ENCODE measurements at places on chromosomes 1 and 21.

DNA sequence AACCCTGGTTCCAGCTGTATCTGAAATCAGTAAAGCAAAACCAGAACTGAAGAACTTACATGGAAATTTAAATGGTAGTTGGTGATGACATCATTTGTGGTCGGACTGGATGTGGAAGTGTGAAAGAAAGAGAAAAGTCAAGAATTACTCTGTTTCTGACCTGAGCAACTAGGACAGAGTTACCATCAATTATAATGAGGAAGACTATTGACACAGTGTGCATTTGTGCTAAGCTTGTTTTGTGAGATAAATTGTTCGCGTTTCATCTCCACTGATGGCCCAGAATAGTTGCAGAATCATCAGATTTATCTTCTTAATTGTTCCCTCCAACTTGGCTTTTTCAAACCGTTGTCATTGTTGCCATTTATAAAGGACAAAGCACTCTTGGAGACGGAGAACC lies 410.6 kb upstream of the DEPDC1 start:
- DNase-seq: no peak

DNA sequence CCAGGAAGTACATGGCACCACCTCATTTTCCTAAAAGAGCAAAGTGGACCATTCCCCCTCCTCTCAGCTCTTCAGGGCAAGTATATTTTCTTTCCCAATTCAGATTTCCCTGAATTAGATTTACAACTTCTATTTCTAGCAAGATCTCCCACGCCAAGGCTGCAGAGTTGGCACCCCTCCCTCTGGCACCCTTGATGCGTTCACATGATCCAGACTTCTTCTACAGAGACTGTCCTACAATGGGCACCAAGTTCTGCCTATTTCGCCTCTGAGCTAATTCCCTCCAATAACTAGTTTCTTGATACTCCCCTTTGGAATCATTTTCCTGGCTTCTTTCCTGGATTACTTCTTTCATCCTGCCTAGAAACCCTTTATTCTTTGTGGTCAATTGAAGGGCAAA lies 122.0 kb downstream of the CDC7 start:
- DNase-seq: no peak

GRCh38 chr1:10319750-10320149 lies 79.1 kb upstream of the PGD start:
- DNase-seq: no peak

- no peak for DNase-seq
Measured at GRCh38 chr1:184037849-184038591, 492 bp upstream of the COLGALT2 start.

GRCh38 chr1:223514644-223515043 lies 121.4 kb downstream of the CCDC185 start:
- DNase-seq: no peak

GRCh38 chr1:22239378-22239777 lies 96.5 kb upstream of the WNT4 start:
- DNase-seq: no peak

- no peak for DNase-seq
Measured at GRCh38 chr1:227816750-227817446, 1.4 kb downstream of the PRSS38 start.

DNA sequence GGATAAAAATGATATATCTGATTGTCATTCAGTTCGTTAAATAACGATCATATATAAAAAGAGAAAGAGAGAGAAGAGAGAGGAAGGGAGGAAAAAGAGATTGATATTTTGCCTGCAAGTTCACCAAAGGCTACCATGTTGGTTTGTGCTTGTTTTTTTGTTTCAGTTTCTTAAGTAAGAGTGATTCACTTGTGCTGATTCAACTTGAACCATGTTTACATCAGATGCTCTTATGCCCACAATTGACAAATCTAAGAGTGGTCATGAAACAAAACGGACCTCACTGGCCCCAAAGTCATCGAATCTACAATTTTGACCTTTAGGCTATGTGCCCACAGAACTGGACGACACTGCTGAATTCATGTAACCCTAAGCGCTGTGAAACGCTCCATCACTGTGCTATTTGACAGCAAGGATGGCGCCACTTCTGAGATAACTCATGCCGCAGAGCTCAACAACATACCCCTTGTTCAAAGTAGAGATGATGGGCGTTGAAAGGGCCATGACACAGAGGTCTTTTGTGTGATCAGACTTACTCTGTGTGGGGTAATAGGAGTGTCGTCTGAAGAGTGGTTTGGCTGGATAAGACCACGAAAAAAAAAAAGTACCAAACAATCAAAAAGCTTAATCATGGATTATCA lies 481.4 kb downstream of the SETD4 start:
- no peak for DNase-seq

- no peak for DNase-seq
Measured at GRCh38 chr1:243559575-243560162, 290.4 kb downstream of the AKT3 start.

DNA sequence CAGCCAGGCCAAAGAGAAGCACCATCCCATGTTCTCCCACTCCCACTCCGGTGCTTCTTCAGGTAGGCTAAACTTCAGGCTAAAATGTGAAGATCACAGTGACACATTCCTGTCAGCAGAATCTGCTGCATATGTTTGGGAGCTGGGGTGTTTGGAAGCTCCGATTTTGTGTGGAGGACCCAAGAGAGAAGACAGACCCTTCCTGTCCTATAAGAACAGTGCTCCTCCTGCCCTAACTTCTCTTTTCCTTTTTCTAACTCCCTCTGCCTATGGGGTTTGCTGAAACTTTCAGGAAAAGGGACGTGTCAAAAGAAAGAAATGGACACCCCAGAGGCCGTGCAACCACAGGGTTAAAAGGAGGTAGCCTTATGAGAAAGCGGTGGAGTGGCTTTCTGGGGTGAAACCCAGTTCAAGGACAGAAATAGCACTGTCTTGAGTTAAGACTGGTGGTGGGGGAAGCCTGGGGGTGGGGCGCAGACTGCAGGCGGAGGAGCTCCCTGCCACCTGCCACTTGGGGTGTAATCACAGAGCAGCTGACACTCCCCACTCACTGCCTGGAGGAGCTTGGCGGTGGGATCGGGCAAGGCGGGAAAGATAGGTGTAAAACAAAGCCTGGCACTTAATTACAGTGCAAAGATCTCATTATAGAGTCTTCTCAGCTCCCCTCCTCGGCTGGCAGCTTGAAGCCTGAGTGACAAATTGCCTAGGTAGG lies 645 bp upstream of the TLR5 start:
- DNase-seq: no peak

- no peak for DNase-seq
Measured at GRCh38 chr1:198662821-198663220, 24.0 kb downstream of the PTPRC start.

DNA sequence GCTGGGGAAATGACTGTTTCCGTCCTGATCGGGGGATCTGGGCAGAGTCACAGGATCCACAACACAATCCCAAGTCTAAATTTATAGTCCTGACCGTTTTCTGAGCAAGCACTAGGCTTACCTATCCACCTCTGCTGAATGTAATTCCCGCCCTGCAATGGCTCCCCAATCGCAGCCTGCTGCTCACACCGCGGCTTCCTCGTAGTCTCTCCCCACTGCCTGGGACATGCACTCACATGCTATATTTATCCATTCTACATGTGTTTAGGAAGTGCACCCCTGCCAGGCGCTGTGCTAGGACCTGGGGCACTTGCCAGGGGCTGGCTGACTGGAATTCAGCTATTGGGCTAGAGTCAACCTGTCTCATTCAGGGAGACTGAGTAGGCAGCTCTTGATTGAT lies 246.6 kb upstream of the CSF3R start:
- DNase-seq: no peak

DNA sequence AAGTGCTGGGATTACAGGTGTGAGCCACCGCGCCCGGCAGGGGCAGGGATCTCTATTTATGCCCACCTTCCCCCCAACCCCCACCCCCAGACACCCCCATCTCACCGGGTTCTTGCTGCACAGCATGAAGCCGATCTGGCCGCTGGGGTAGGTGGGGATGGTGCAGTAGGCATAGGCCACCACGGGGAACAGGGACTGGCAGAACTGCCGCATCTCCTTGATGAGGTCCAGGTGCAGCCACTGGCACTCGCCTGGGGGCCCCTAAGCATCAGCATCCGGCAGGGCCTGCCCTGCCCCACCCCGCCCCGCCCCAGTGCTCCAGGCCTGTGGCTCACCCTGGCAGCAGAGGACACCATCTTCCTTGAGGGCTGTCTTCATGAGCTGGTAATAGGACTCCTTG lies 4.1 kb downstream of the SRM start:
- no peak for DNase-seq

GRCh38 chr1:165189011-165189410 lies 167.5 kb downstream of the LMX1A start:
- no peak for DNase-seq

GRCh38 chr1:34165422-34165921 lies 442 bp upstream of the CSMD2 start:
- DNase-seq: no peak

DNA sequence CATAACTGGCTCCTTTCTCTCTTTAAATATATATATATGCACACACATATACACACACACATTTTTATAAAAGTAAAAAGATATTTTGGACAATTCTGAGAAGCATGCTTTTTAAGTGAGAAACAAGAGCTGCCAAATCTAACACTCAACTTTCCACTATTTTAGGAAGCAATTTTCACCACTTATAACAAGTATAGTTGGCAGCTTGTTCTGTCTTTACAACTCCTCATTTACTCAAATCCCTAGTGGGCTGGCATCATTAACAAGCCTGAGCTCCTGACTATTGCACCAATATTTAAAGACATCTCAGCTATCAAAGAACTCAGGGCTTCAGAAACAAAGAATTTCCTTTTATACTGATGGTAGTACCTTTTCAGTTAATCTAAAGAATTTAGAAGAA lies 76.6 kb downstream of the RAB3GAP2 start:
- DNase-seq: no peak

GRCh38 chr1:68278221-68278620 lies 45.9 kb upstream of the WLS start:
- DNase-seq: no peak

Data from GM04503 (cell line).